Hematopoietic multipotent progenitor cell treated with erythropoietin and hydrocortisone succinate and interleukin-3 and kit ligand, for 8 days (in vitro differentiated cells): ENCODE measurements at places on chromosomes 7 and 10.

DNA sequence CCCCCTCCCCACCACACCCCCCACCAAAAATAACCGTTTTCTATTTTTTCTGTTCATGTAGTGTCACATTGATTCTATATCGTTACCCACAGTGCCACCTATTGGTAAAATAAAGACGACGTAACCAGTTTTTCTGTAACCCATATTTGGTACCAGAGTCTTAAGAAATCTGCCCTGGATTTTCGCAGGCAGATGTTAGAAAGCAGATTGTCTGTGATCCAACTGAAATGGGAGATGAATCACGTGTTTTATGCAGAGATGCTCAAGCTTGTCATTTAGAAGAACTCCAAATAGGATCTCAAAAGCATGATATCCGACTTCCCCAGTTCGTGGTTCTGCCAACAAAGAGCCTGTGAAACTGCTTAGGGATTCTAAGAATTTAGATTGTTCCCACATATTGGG lies 261.1 kb upstream of the CSTF2T start:
- DNase-seq, result peak; percentile 41

DNA sequence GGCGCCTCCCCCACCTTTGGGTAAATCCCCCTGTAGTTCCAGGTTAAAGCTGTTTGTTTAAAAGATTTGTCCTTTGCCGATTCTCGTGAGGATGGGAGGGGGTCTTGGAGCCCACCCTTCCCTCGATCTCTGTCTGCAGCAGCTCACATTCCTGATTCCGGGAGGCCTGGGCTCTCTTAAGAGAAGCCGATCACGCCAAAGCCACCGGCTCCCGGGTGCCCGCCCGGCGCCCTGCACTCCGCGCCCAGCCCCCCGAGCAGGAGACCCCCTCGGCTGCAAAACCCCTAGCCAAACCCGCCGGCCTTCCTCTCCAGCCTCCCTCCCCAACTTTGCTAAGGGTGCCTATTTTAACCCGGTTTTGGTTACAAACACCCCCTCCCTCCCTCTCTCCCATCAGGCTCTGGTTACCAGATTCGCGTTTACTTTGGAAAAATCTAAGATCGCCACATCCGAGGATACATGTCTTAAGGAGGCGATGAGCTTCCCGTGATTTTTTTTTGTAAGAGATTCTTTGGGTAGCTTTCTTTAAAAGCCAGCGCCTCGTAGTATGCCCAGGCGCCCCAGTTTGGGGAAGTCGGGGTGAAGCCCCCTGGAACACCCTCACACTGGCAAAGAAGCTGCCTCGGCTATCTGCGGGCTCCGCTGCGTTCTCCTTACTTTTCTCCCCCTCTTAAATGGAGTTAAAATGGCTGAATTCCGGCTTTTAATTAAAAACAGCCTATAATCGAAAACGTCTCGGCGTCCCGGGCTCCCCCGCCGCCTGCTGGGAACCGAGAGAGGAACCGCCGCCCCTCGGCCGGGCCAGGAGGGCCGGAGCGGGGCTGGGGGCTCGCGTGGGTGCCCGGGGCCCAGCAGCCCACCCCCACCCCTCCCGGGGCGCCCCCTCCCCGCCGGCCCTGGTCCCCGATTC lies 983 bp downstream of the TNRC18 start:
- peak; percentile 20 for DNase-seq

DNA sequence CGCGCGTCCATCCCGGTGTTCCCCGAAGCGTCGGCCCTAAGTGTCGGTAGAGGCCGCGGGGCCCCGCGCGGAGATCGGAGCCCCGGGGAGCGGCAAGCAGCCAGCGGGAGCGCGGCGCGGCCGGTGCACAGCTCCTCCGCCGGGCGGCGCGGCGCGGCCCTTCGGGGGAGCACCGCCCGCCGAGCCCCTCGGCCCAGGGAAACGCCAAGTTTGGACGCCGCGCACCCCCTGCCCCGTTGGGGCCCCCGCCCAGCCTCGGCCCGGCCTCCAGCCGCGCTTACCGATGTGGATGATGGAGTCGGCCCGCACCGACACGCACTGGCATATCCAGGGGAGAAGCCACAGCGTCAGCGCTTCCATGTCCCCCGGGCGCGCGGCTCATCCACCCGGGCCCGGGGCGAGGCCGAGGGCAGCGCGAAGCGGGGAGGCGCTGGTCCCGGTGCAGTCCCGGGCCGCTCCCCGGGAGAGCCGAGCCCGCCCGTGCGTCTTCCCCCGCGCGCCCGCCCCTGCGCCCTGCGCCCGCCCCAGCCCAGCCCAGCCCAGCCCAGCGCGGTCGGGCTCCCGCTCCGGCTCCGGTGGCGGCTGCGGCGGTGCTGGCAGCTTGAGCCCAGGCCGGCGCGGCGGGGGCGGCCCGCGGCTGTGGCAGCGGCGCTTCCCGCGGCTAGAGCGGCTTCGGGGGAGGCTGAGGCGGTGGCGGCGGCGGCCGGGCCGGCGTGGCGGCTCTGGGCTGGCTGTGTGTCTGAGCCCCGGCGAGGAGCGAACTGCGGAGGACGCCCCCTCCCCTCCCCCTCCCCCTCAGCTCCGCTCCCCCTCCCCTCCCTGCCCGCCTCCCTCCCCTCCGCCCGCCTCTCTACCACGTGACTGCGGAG lies at the start of gene GRID1:
Gene GRID1, minus strand, starts transcription at position 763 of the 869 bp plus-strand sequence.
- no peak for DNase-seq

DNA sequence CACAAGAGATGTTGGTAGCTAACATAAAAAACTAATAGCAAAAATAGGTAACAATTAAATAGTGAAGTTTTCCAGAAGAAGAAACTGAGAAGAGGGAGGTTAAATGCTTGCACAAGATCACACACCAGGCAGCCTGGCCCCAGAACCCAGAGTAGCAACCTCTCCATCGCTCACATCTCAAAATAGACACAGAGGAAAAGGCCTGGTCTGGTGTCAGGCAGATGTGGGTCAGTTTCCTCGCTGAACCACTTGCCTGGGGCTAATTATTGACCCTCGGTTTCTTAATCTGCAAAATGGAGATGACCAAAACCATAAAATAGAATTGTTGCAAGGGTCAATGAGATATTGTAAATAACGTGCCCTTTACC lies 44.5 kb upstream of the STK17A start:
- DNase-seq, result no peak

DNA sequence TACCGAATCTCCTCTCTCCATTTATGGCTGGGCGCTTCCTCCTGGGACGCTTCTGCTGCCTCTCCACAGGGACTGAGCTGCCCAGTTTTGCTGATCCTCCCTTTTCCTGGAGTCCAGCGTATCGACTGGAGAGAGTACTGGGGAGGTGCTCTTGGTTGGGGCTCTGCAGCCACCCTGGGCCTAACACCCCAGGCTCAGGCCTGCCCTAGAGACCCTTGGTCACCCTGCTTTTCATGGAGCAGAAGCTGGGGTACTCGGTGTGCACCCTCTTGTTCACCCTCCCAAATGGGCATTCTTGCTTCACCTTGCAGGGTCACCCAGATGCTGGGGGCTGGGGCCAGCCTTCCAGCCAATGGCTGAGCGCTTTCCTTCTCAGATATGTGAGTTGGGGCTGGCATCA lies 88.8 kb upstream of the RET start:
- no peak for DNase-seq

GRCh38 chr10:16341637-16342036 lies 95.2 kb upstream of the PTER start:
- DNase-seq, result no peak

DNA sequence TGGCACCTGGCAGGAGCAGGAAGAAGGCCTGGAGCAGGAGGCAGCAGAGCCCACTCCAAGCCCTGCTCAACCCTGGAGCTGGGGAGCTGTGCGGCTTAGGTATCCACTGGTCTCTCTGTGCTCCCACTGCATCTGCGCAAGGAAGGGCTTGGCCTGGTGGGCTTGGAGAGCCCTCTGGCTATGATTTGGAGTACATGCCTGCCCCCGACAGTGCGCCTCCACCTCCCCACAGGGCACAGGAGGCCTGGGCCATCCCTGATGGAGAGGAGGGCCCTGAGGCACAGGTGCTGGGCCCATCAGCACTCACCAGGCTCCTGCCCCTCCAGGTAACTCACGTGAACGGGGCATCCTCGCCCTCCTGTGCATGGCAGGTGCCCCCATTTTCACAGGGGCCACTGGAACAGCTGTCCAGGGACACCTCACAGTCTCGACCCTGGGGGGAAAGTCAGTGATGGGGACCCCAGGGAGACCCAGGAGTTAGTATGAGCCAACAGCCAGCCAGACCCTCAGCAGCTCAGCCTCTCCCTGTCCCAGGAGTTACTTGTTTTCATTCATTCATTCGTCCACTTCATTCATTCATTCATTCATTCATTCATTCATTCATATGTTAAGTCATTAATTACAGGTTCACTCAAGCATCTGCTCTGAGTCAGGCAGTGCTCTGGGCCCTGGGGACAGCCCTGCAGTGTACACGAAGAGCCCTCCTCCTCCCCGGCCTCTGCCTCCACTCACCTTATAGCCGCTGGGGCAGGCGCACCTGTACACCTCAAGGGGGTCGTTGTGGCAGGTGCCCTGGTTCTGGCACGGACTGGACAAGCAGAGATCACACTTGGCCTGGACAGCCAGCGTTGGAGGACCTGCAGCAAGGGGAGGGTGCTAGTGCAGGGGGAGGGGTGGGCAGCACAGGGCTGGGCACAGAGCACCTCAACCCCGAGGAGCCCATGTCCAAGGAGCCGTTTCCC lies 167.2 kb downstream of the SLIT1 start:
- no peak for DNase-seq

- DNase-seq, result no peak
These were observed 15.3 kb downstream of the LIPK start for GRCh38 chr10:88721392-88721791.

DNA sequence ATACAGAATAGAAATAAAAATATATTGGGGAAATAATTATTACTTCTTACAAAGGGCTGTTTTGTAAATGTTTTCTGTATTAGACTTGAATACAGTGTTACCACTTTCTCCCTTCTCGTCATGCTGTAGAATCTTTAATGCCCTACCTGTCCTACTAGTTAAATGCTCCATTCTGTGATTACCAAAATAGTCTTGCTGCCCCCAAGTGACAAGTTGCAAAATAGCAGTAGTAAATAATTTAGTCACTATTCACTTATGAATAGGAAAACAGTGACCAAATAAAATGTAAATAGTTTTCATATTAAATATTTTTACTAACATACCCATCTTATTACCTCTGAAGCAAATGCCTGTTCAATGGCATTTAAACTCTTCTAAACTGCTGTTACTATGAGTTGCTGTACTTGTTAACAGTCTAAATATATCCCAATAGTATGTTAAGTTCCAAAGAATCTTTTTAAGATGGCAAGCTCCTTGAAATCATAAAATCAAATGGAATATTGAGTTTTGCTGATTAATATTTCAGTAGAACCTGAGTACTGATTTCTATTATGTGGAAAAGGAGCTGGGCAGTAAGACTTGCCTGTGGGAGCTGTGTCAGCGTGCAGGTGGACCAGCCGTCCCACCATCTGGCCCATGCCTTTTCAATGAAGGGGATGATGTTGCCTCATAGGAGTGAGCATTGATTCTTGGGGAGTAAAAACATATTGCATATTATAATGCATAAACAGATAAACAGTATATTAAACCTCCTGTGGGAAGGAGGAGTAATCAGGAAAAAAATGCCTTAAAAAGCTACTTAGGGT lies 18.1 kb upstream of the OIT3 start:
- peak; percentile 63 for DNase-seq

GRCh38 chr10:12056748-12057147 lies 12.0 kb upstream of the DHTKD1 start:
- peak; percentile 71 for DNase-seq

- no peak for DNase-seq
These were observed 137.2 kb upstream of the PCBD1 start for GRCh38 chr10:71025535-71025934.

- no peak for DNase-seq
These were observed 354.2 kb downstream of the GFRA1 start for GRCh38 chr10:115918812-115919211.

DNA sequence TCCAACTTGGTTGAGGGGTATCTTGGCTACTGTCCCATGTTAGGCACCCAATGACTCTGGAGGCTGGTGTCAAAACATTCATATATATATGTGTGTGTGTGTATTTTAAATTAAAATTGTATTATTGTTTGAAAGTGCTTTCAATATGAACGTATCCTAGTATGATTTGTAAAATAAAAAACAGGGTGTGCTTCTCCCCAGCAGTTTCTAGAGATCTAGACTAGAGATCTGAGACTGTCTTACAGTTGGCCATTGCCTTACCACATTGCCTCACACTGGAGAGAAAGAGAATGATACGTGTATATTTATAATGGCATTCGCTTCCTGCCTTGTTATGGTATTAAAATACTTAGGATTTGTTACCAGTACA lies 1.2 kb downstream of the BAG3 start:
- DNase-seq, result peak; percentile 81

- no peak for DNase-seq
These were observed 15.0 kb upstream of the ARMC3 start for GRCh38 chr10:22912763-22913384.

DNA sequence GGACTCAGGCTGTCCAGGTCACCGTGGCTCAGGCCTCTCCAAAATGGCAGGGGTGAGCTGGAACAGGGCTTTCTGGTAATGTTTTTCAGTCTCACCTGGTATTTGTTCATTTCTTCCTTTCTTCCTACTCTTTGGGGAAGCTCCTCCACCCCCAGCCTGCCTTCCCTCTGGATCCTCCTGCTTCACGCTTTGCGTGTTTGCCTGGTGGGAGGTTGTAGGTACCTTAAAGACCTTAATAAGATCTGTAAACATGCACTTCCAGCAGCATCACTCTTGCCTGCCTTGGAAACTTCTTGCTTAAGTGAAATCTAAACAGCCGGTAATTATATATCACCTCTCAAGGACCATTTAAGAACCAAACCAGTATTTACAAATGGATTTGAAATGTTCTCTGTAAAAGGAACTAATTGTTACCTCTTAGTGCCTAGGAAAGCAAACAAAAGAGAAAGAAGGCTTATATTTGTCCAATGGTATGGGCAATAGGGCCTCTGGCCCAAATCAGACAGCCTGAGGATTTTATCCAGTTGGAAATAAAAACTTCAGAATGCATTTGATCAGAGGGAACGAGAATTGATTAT lies 339.9 kb downstream of the CCSER2 start:
- DNase-seq, result no peak

GRCh38 chr10:19702215-19702614 lies 114.0 kb upstream of the PLXDC2 start:
- no peak for DNase-seq

GRCh38 chr10:86182150-86182549 lies 184.4 kb downstream of the GRID1 start:
- DNase-seq, result no peak

- no peak for DNase-seq
These were observed 35.0 kb upstream of the ZNF746 start for GRCh38 chr7:149532654-149533053.

- DNase-seq, result peak; percentile 50
These were observed 164.1 kb upstream of the CDCA7L start for GRCh38 chr7:22109761-22110160.

- DNase-seq, result peak; percentile 12
These were observed 73.0 kb downstream of the UBE3C start for GRCh38 chr7:157211690-157212089.

DNA sequence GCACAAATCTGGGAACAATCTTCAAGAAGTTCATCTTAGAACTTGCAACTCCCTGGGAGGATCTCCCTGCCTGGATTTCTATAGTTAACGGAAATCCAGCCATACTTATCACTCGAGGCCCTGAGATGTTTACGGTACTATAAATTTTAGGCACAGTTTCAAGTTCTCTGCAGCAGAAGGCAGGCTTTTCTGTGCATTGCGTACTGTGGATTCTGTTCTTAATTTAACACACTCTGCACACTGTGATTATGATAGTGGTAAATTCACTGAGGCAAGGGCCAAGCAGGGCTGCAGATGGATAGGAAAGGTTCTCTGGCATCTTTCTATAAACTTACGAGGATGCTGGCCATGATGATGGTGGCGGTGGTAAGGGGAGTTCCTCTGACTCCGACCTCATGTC lies 10.6 kb downstream of the INHBA start:
- no peak for DNase-seq
